ENCODE measurements at places on chromosomes 12 and 14. TPM values are rescaled to one million over a fixed set of nuclear protein-coding genes. Genes with fewer than 3 reads are reported as not detected.

RHEBL1 gene
- polyA plus RNA-seq = 1.8 TPM

DNA sequence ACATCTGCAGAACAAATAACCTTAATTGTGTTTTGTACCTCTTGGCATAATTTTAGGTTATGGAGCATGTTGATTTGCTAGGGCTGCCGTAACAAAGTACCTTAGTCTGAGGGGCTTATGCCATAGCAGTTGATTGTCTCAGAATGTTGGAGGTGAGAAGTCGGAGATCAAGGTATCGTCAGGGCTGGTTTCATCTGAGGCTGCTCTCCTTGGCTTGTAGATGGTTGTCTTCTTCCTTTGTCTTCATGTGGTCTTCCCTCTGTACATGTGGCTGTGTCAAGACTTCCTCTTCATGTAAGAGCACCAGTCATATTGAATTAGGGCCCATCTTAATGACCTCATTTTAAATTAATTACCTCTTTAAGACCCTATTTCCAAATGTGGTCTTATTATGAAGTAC, 64.4 kb upstream of the PTHLH start:
- DNase-seq = no peak

GRCh38 chr12:104975587-104976343, 10.4 kb upstream of the NOPCHAP1 start:
- no peak for DNase-seq

TBX3 gene
- polyA plus RNA-seq = 22.1 TPM

- DNase-seq = no peak
These were observed 1.4 kb downstream of the RAN start for GRCh38 chr12:130873106-130873795.

KCNC2 gene
- polyA plus RNA-seq = not detected

PLA2G1B gene
- polyA plus RNA-seq = not detected

DNA sequence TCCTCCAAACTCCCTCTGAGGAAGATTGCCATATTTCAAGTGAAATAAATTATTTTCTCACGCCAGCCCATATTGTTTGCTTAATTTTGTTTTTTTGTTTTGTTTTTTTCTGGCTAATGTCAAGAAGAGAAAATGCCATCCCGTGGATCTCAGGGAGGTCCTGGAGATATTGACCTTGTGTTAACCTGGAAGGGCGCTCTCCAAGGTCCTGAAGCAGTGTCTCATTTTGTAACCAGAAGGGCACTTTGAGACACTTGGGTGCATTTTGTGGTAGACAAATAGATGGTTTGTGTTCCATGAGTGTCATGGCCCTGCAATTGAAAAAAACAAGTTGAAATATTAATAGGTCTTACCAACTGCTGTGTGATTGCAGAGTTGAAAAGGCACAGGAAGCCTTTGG, 268.9 kb downstream of the SUDS3 start:
- DNase-seq = no peak

GRCh38 chr12:111203446-111203845, 165.4 kb downstream of the PHETA1 start:
- DNase-seq = no peak

CCDC38 gene
- polyA plus RNA-seq = 0.28 TPM

- peak; percentile 33 for DNase-seq
These were observed at the start of gene NTN4 for GRCh38 chr12:95790033-95790916. Gene NTN4, minus strand, starts transcription at chr12:95790764. Its CDS starts 455 bp downstream, at chr12:95790309.

Measured in A549 (cell line).